ENCODE measurements at places on chromosomes 16 and 17.

DNA sequence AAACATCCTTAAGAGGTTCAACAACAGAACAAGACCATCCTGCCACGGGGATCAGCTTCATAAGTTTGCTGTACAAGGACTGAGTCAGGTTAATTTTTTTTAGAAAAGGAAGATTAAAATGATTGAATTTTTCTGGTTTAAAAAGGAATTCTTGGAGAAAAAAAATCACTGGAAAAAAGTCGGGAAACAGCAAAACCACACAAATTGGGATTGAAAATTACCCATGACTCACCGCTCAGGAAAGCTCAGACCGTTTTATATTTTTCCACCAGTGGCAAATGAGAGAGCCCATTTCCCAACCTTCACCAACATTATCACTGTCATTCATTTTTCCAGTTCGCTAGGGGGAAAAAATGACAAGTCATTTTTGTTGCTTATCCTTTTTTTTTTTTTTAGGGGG is 46.6 kb downstream of the MRM3 start:
- no peak for DNase-seq

DNA sequence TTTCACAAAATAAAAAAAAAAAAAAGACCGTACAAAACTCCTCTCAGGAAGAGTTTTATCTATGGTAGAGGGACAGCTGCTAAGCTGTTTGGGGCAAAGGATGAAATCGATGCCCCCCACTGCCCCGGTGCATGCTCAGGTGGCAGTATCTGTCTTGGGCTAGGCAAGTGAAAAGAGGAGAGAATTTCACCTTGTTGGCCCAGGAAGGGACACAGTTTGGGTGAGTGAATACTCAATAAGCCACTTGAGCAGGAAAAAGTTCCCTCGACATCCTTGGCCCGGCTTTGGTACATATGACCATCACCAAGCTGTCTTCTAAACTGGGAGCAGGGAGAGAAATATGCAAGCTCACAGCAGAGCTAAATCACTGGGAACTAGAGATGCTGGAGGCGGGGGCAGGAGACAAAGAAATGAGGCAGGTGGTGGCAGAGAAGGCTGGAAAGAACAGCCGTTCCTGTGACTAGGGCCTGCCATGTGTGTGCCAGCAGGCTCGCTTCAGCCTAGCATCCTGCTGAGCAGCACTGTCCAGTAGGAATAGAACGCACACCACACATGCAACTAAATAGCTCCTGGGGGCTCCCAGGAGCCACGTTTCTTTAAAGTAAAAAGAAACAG is 8.2 kb upstream of the EIF1 start:
- DNase-seq = no peak

DNA sequence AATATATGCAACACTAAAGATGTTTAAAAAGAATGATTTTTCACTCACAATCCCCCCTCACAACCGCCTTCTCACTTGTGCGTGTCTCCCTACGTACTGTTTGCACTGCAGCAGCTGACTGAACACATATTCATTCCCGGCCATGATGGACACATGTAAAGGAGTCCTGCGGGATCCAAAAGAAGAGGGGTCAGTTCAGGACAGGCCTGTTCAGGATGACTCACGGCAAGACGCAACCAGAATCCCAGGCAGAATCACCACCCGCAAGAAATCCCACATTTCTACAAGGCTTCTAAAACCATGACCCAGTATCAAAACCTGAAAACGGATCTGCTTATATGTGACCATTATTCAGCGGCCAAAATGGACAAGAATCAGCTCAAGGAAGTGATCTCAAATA is 52.3 kb downstream of the CYB5D2 start:
- peak; percentile 65 for DNase-seq

- DNase-seq = no peak
Observed at GRCh38 chr17:2110436-2110835, 55.5 kb downstream of the HIC1 start.

DNA sequence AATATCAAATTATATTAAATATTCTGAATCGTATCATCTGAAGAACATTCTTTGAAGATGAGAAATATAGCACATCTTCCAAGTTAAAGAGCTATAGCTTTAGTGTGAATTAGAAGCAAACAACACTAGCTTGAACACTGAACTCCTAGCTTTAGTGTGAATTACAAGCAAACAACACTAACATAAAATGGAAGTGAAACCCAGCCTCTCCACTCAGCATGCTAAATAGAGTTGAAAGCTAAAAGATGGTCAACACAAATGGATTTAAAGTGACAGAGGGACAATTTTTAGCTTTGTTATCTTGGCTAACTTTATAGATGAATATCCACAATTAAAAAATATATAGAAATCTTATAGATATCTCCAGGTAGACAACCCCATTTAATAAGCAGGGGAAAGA is 4.5 kb upstream of the KIF2B start:
- DNase-seq = no peak

- no peak for DNase-seq
Observed at GRCh38 chr17:73302189-73302588, 9.6 kb downstream of the CDC42EP4 start.

DNA sequence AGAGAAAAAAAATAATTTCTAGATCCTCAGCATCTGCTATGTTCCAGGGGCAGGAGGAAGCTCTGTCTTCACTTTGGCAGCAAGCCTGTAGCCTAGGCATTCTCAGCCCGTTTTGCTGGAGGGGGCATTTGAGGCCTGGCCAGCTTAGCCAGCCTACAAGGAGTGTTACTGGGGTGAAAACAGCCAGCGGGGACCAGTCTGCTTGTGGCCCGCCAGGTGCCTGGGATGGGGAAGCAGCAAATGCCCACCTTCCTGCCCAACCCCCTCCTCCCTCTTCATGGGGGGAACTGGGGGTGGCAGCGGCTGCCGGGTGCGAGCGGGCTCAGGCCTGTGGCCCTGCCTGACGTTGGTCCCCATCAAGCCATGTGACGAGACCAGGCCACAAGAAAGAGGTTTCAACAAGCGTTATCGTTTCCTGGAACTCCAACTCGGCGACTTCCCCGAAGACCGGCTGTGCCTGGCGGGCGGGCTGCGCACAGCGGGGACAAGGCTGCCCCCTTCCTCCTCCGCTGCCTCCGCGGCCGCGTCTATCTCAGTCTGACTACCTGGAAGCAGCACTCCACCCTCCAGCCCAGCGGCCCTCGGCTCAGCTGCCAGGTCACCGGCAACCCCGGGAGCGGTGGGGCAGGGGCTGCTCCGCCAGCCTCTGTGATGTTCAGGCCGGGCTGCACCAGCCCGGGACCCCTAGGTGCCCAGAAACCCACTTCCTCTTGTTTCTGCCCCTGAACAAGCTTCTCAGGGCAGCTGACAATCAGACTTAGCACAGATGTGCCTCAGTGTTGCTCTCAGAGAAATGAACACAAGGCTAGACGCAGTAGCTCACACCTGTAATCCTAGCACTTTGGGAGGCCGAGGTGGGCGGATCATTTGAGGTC is 22.9 kb downstream of the SOCS1 start:
- no peak for DNase-seq

- DNase-seq = peak; percentile 84
Observed at GRCh38 chr17:66431910-66432309, 129.5 kb downstream of the PRKCA start.

DNA sequence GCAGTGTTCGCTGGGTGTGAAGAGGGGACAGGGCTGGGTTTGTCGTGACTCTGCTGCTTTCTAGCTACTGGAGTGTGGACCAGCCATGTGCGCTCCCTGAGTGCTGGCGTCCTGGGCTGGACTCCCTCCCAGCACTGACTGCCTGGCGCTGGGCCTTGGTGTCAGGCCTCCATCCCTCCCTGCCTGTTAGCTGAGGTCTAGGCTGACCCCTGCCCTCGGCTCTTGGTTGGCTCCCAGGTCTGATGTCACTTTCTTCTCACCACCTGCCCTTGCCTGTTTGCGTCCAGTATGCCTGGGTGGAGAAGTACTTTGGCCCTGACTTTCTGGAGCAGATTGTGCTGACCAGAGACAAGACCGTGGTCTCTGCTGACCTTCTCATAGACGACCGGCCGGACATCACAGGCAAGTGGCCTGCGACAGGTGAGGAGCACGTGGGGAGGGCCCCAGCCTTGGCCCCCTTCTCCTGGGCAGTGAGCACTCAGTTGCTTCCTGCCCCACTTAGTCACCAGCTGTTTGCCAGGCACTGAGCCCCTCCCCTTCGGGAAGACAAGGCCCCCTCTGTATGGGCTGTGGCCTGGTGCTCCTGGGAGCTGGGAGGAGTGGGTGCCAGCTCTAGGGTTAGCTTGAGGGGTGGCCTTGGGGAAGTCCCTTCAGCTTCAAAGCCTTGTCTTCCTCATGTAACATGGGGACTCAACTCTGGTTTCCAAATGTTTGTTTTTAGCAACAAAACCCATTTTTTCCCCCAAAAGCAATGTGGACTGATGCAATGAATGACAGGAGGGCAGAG is 41.5 kb downstream of the NT5M start:
- DNase-seq = no peak

DNA sequence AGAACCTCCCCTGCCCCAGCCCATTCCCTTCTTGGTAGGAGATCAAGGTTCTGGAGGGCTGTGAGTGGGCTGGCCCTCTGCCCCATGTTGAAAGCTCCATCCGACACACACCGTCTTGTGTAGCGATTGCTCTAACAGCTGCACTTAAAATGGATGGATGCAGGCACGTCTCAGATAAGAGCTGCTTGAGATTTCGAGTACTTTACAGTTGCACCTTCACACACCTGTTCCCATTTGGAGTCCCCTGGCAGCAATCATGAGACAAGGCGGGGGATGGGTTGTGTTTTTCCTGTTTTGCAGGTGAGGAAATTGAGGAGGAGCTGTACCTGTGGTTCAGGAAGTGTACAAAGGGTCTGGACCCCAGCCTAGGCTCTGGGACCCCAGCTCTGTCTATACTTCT is 25.6 kb upstream of the TAC4 start:
- no peak for DNase-seq

- no peak for DNase-seq
Observed at GRCh38 chr17:53227514-53227913, 595.2 kb upstream of the KIF2B start.

- no peak for DNase-seq
Observed at GRCh38 chr16:65274566-65274965, 152.7 kb upstream of the CDH11 start.

DNA sequence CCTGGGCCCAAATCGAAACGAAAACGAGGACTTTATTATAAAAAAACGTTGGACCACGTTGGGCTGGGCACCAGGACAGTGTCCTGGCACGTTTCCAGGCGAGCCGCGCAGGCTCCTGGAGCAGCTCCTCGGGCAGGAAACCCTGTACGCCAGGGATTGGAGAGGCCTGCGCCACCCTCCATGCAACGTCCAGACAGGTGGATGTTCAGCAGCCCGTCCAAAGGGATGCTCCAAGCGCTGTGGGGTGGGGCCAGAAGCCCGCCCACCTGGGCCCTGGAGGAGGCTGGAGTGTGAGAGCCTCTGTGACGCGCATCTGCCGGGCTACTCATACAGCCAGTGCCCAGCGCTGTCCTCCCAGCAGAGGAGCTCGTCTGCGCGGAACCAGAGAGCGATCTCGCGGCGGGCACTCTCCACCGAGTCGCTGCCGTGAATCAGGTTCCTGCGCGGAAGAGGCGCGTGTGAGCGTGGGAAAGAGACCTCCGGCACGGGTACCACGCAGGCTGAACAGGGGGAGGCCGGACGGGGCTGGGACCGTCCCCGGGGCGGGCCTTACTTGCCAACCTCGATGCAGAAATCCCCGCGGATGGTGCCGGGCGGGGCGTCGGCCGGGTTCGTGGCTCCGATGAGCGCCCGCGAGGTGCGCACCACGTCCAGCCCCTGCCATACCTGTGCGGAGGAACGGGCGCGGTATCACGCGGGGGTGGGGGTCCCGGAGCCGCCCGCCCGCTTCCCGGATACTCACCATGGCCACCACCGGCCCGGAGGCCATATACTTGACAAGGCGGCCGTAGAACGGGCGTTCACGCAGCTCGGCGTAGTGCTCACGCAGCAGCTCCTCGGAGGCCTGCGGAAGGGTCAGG is 785 bp downstream of the NME3 start:
- no peak for DNase-seq

DNA sequence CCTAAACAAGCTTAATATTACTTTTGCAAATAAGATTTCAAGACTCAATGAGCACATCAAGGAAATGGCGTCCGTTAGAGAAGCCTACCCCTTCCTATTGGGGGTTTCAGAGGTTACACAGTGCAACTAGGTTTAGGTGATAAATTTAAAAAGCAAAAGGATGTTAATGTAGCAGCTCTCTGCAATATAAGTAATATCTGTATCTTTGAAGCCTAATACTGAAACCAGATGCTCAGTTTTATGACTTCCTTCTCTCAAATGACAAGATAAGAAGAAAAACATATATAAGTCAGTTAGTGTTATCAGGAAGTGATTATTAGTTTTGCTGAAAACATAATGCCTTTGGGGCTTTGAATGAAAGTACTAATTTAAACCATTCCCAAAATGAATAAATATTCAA is 54.3 kb upstream of the MED13 start:
- DNase-seq = no peak

GRCh38 chr17:18099516-18099915 is 9.0 kb upstream of the MYO15A start:
- no peak for DNase-seq

GRCh38 chr17:57976594-57976993 is 11.5 kb downstream of the VEZF1 start:
- no peak for DNase-seq

DNA sequence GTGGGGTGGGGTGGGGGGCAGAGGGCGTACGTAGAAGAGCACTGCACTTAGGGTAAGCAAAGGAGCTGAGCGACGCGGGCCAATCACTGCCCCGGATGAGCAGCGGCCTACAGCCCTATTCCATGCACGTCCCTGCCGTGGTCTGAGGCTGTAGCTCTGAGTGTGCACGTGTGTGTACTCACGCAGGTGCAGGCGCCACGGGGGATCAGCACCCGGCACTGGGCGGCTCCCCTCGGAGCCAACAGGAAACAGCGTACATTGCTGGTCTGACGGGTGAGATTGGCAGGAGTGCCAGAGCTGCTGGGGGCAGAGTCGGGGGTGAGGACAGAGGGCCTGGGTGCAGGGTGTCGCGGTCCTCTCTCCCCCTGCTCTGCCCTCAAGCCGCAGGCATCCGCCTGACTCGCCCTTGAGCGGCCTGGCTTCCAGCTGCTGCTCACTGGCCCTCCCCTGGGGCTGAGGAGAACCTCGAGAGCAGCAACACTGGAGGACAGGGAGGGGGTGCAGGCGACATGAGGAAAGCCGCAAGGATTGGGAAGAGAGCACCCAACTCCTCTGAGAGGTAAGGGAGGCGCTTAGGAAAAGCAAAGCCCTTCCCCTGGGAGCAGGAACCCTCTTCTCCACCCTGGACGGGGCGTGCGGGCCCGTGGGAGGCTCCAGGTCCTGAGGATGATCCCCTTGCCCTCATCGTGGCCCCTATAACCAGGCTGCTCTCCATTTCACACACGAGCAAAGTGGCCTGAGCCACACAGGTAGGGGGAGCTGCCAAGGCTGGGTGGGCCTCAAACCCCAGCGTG is 57.8 kb downstream of the ENGASE start:
- no peak for DNase-seq

DNA sequence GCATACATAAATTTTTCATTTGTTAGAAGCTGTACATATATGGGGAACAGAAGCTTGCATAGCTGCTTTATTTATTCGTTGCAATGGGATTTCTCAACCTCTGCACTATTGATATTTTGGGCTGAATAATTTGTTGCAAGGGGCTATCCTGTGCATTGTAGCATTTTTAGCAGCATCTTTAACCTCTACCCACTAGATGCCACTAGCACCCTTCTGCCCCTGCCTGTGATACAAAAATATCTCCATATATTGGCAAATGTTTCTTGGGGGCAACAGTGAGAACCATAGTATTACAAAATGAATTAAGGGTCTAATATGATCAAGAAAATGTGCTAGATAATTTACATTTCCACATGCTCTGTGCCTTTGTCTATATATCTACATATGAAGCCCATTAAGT is 1401.0 kb downstream of the CDH11 start:
- DNase-seq = no peak

Measured in choroid plexus epithelial cell (primary cell).